ENCODE measurements at places on chromosomes 4 and X.

DNA sequence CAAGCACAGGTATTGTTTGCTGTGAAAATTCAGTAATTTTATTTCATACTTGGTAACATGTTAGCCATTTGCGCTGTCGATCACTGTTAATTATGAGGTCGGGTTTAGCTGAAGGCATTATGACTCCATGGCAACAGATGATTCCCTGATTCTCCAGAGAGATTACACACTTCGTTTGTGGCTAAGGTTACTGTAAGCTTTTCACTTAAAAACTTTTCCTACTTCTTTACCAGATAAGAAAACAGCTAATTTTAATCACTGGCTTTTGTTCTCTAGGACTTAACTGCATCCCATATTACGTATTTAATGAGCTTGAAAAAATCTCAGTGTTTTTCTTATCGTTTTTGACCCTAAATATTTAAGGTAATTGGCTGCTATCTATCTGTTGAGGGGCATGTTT is 2.1 kb downstream of the GSTCD start:
- DNase-seq, result no peak

DNA sequence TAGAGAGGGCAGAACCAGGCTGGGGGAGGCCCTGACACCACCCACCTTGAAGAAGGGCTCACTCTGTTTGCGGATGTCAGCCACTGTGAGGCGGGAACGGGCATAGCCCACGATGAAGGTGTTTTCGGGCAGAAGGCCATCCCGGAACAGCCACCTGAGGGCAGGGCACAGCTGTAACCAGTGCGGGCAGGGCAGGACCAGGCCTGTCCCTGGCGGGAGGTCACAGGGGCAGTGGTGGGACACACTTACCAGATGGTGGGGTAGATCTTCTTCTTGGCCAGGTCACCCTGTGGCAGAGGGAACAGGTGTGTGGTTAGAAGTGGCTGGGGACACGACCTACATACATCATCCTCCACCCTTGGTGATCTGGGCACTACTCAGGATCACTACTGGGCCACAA is 10.8 kb downstream of the G6PD start:
- DNase-seq, result no peak

GRCh38 chrX:153769865-153770600 is 6.0 kb downstream of the PLXNB3 start:
- no peak for DNase-seq

- DNase-seq, result no peak
These were observed 39.9 kb downstream of the PSAPL1 start for GRCh38 chr4:7394681-7395451.

DNA sequence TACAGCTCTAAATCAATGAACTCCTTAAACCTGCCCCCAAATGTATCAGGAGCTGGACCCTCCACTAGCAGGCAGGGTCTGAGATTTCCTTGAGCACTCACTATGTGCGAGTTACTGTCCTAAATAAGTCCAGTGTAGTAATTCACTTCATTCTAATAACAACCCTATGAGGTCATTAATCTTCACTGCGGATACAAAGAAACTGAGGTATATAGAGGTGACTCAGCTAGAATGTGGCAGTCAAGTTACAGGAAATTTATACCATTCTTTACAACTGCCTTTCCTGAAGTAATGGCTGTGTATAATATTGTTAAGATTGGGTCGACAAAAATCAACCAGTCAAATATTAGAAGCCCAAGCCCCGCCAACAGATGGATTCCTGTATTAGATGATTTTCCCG is 473.9 kb upstream of the FTHL17 start:
- no peak for DNase-seq

DNA sequence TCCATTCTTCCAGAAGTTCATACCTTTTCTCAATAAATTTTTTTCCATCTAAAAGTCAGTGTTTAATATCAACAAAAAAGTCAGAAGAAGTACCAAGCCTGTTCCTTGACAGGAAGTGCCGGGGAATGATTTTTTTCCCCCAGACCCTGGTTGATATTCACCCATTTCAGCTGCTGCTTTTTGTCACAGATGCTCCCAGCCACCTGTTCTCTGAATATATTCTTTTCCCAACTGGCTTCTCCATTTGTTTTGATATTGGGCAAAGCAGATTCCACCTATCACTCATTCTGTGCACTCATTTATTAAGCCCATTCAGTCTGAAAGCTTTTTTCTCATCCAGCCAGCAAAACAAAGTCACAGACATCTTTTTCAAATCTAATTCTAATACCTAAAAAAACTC is 139.9 kb downstream of the FRMPD4 start:
- no peak for DNase-seq

GRCh38 chr4:47425628-47426027 is 37.9 kb downstream of the COMMD8 start:
- DNase-seq, result no peak

- no peak for DNase-seq
These were observed 119.7 kb downstream of the SHOX start for GRCh38 chrX:750263-750662.

DNA sequence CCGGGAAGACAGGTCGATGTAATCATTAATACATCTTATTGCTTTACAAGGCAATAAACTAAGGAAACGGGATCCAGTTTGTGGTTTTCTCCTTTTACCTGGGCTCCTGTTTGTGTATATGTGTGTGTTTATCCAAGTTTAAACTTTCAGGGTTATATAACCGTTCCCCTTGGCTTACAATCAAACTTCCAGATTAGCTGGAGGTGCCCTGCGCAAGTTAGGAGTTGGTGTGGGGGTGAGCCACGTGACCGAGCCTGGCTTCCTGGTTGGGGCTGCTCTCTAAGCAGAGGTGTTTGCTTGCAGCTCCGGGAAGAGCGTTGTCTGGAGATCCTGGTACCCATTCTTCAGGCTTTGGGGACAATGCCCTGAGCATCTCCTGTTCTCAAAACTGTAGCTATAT is 129.2 kb downstream of the FHDC1 start:
- no peak for DNase-seq

DNA sequence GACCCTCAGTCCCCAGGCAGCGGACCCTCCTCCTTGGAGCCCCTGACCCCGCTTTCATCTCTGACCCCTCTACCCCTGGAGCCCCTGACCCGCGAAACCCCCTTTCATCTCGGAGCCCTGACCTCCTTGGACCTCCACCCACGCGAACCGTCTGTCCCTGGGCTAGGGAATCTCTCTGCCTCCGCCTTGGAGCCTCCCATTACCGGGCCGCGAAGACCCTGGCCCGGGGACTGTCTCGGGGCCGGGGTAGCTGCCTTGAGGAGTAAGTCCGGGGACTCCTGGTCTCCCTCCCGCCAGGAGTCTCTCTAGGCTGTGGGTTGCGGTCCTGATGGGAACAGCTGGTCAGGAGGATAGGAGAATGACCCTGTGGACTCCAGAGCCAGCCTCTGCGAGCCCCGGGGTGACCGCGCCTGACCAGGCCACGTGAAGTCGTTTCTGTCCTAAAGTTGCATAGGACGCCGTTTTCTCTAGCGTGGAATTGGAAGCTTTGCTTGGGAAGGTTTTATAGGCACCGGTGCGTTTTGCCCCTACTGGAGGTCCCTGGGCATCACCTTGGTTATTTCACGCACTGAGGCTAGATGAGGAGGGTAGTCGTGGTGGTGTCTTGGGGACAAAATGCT is 824 bp downstream of the TBC1D14 start:
- DNase-seq, result no peak

GRCh38 chr4:112808001-112808400 is 171.1 kb downstream of the LARP7 start:
- DNase-seq, result no peak

DNA sequence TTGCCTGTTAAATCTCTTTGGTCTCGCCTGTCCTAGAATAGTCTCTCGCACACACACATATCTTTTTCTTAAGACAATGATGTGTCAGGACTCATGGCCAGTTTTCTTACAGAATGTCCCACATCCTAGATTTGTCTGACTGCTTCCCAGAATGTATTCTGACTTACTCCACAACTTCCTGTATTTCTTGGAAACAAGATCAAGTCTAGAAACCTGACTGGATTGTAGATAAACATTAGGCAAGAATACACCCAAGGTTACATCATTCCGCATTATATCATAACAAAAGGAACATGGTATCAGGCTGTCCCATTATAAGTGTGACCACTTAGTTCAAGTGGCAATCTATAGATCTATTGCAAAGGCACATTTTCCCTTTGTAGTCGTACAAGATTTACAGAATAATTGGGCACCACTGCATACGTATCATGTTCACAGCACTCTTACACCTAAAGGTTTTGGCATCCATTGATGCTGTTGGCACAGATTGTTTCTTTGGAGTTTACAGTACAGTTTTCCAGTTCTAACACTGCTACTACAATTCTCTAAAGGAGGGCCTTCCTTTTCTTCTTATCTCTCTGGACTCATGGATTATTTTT is 56.4 kb downstream of the FBXW7 start:
- no peak for DNase-seq

- no peak for DNase-seq
These were observed 10.7 kb downstream of the SLC39A8 start for GRCh38 chr4:102334624-102335023.

DNA sequence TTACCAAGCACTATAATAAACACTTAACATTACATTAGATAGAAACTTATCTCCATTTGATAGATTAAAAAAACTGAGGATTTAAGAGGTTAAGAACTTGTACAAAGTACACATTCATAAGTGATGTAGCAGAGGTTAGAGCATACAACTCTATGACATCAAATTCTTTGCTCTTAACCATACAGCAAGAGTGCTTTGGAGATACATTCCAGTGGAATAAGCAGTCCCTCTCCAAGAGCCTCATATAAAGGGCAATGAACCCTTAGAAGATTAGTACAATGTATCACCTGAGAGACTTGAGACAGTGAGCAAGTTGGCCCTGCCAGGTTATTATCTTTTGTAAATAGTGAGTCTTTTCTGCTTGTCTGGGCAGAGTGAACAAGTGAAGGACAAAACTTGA is 600.4 kb upstream of the CT83 start:
- DNase-seq, result no peak
